ENCODE measurements at places on chromosomes 5 and 9.

DNA sequence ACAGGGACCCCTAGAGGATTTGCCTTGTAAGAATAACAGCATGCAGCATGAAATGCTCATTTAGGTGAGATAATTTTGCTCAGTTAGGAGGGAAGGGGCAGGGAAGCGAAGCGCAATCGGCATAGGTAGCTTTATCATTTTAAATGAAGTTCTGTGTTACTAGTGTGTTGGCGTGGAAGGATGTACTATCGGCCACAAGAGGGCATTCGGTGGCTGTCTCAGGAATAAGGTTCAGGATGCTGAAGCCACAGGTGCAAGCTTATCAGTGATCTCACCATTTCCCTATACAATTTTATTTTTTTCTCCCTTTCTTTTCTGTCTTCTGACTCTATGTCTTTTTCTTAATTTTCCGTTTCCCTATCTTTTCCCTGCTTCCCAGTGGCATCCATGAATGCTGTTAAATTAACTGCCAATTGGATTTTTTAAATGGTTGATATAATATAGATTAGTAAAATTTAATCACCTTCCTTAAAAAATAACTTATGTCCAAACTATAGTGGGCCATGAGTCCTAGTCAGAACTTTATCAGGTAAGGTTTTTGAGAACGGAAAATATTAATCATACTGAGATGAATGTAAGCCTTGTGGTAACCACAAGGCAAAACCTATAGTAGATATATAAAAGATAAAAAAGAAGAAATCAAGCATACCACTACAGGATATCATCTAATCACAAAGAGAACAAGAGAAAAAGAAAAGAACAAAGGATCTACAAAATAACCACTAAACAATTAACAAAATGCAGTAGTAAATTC, 1.2 kb upstream of the INSL6 start:
- peak; percentile 18 for DNase-seq

- no peak for DNase-seq
These were observed 16.2 kb upstream of the IL3 start for GRCh38 chr5:132044207-132044606.

- no peak for DNase-seq
These were observed 13.6 kb downstream of the CPEB4 start for GRCh38 chr5:173901705-173902104.

DNA sequence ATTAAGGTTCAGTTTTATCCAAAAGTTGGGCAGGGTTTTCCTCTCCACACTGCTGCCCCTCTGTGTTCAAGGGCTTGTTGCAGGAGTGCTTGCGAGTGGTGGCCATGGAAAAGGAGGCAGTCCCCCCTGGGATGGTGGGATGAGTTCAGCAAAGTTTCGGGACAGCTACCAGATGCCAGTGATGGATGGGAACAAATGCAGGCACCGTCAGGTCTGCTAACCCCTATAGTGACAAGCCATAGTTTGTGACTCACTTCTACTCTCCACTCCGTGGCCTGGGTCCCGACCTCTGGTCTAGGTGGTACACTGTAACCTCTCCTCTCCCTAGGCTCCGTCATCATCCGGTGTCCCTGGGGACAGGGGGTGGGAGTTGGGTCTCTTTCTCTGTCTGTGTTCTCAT, 3.8 kb upstream of the RNF14 start:
- no peak for DNase-seq

DNA sequence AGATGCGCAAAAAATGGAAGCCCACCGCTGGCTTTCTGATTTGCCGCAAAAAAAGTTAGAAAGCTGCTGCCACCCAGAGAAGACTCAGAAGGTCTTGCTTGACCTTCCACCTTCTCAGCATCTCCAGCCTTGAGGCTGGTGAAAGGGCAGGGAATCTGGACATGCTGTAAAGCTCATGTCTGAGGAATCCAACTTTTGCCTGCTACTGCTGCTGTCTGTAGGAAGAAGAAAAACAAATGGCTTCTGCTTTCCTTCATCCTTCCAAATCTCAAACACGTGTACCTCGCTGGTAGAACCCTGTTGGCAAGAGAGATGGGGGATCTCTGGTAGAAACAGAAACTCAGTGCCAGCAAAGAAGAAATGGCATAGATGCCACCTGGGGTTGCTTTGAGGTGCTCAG, 10.2 kb downstream of the TJP2 start:
- DNase-seq, result no peak

DNA sequence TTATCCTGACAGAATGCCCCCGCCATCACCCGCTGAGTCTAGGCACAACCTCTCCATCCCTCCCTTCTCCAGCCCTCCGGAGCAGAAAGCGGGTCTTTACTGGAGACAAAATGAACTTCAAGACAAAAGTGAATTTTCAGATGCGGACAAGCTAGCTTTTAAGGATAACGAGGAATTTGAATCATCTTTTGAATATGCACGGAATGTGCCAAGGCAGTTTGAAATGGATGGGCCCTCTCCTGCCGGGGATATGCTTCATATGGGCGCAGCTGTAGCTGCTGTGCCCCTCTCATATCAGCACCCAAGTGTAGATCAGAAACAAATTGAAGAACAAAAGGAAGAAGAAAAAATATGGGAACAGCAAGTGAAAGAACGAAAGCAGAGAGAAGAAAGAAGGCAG, 37.5 kb downstream of the CPLANE1 start:
- DNase-seq, result no peak

GRCh38 chr9:19162026-19162366, 34.7 kb upstream of the PLIN2 start:
- no peak for DNase-seq

GRCh38 chr9:121349009-121349408, 21.0 kb downstream of the STOM start:
- no peak for DNase-seq

- DNase-seq, result no peak
These were observed 2.9 kb downstream of the TNIP1 start for GRCh38 chr5:151077967-151078366.

- no peak for DNase-seq
These were observed 39.8 kb downstream of the ZNF618 start for GRCh38 chr9:113915817-113916434.

DNA sequence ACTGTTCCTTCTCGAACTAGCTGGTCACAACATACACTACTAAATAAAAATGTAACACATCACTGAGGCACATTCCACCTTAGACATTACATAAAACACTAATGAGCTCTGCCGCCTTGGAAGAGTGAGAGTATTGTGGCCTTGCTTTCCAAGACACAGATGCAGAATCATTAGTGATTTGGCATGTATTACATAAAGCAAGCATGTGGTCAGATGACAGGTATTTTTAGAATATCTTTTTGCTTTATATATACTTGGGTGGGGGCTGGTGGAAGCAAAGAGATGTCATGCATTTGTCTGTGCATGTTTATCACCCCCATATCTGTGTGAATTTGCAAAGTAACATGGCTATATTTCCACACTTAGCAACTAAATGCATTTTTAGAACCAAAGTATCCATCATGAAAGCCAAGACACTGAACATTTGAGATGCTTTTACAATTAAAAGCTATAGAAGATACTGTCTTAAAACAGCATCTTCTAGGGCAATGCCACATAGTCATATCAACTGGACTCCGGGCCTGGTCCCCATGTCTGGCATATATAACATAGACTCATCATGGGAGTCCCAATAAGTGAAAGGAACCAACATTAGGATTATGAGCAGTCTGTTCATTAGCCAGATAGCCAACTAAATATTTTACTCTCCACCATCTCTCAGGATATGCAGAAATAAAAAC, 213.5 kb downstream of the MEF2C start:
- no peak for DNase-seq

- DNase-seq, result no peak
These were observed 42.6 kb downstream of the ANXA1 start for GRCh38 chr9:73194284-73194683.

DNA sequence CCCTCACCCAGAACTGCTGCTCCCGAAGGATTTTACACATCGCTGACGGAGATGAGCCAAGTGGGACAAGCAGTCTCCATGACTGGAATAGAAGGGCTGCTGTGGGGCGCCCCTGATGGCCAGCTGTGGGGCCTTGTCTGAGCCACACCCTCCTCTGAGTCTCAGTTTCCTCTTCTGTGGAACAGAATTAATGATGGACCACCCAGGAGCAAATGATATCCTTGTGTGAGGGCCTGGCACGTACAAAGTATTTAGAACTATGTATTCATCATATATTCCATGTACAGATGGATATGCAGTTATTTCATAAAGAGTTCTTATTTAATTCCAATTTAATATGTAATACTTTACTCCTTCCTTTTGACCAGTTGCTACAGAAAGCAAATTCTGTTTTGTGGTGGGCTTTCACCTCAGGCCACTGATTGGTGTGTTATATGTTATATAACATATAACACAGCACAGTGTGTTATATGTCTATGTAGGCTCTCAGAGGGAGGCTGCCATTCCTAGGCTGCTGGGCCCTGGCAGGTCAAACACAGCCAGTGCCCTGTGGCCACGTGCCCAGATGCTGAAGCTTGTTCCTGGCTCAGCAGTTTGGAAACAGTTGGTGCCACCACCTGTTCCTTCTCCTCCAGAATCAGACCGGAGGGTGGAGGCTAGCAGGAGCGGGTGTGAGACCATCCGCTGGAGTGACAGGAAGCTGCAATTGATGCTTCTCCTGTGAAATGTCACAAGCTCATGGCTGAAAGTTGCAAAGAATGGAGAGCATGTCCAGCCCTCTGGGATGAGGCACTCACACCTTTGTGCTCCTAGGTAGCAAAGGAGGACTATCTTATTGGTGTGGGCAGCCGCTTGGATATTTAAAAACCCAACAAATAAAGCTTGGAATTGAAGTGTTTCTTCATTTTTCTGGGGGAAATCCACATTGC, 4.4 kb upstream of the FGD3 start:
- peak; percentile 49 for DNase-seq

- no peak for DNase-seq
These were observed 249.5 kb downstream of the MAN2A1 start for GRCh38 chr5:109939116-109939682.

GRCh38 chr5:137095597-137095996, 403.5 kb downstream of the SPOCK1 start:
- DNase-seq, result peak; percentile 27

GRCh38 chr5:72234265-72234700, 85.8 kb downstream of the MRPS27 start:
- DNase-seq, result no peak

DNA sequence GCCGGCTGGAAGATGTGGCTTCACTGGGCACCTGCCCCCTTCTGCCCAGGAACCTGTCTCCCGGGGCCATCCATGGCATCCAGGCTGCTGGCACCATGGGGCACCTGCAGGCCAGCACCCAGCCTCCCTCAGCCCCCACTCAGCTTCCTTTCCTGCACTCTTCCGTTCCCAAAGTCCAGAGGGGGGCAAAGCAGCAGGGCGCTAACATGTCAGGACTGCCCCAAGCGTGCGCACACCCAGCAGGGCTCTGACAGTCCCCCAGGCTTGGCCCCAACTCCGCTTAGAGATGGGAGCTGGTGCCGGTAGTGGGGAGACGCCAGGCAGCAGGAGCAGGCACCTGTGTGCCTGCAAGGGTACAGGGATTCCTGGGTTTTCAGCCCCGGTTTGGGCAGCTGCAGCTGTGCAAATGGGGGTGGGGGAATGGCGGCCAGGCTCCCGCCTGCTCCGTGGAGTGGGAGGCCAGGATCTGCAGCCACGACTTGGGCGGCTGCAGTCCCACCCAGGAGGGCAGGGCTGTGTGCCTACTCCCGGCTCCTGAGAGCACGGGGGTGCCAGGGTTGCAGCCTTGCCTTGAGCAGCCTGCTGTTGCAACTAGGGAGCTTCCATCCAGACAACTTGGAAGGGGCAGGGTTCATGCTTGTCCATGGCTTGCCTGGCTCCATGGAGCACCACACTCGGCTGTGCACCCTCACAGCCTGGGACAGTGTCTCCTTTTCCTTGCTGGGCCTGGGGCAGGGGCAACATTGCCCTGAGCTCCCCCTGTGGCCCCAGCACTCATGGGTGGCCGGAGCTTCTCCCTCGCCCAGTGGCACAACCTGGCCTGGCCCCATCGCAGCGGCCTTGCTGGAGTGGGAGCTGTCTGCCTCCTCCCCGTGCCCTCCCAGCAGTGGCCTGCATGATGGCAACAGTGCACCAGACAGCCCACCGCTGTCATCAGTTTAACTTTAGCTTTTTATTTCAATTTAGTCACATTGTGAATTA, 561.1 kb downstream of the MTRR start:
- no peak for DNase-seq

GRCh38 chr5:121887727-121888126, 36.0 kb downstream of the FTMT start:
- no peak for DNase-seq

GRCh38 chr9:124389146-124389939, 25.9 kb downstream of the PSMB7 start:
- peak; percentile 66 for DNase-seq

GRCh38 chr5:141811287-141812155, 66.7 kb downstream of the PCDH1 start:
- peak; percentile 23 for DNase-seq

DNA sequence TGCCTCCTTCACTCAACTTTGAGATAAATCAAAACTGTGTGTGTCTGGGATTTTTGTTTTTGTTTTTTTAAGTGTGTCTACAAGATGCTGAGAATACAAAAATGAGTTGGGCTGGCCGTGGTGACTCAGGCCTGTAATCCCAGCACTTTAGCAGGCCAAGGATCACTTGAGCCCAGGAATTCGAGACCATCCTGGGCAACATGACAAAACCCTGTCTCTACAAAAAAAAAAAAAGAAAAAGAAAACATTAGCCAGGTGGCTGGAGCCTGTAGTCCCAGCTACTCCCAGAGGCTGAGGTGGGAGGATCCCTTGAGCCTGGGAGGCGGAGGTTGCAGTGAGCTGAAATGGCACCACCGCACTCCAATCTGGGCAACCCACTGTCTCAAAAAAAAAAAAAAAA, 21.0 kb downstream of the HNRNPK start:
- DNase-seq, result no peak

DNA sequence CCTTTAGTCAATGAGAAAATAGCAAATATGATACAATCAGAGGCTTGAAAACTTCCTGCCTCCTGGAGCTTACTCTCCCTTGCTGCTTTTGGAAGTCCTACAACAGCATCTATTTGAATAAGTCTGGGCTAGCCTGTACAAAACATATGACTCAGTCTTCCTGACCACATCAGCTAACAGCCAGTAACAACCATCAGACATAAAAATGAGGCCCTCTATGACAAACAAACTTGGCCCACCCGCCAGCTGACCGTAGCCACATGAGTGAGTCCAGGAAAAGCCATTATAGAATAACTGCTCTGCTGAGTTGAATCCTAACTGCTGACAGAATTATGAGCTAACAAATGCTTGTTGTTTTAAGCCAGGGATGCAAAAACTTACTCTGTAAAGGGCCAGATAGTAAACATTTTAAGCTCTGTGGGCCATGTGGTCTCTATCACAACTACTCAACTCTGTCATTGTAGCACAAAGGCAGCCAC, 347.6 kb downstream of the PTPRD start:
- no peak for DNase-seq

DNA sequence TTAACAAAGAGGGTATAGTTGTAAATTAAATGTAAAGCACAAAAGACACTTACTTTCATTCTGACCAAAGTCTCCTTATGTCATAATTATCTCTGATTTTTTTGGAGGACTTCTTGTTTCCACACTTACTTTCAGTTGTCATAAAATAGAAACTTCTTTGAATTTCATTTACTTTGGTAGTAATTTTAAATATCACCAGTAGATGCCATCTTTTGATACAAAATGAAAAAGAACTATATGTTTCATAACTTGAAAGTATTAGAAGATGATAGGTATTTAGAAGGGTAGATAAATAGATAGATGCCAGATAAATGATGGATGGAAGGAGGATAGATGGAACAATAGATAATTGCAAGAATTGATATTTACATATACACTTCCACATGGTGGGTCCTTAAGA, 1865.3 kb upstream of the CDH9 start:
- peak; percentile 35 for DNase-seq
